ENCODE measurements at places on chromosomes 3 and 15. TPM values are rescaled to one million over a fixed set of nuclear protein-coding genes. Genes with fewer than 3 reads are reported as not detected.

DNA sequence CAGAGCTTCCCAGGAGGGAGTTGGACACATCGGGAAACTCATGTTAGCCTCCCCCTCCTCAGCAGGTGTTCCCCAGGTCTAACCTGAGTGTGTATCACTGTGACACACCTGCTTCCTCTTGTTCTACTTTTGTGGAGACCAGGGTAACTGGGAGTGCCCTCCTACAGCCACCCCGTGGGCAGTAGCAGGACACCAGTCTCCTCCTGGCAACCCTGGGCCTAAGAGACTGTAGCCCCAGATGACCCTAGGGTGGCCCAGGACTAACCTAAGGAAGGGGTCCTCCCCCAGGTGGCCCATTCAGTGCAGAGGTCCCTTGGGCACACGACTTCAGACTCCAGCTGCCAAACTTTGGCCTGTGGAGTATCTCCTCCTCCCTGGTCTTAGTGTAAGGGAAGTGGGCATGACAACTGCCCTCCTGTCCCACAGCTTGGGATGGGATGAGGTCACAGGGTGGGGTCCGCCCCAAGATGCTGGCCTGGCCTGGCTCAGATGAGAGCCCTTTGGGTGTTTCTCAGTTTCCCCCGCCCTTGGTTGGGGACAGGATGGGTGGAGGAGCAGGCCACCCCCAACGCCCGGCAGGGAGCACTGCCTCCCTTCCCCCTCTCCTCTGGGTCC, 4.8 kb downstream of the CSK start:
- DNase-seq: peak; percentile 69
- peak overlapping the region; percentile 98 for H3K27ac ChIP-seq
- peak overlapping the region; percentile 79 for H3K4me3 ChIP-seq
- H3K36me3 ChIP-seq: peaks cover 57% of the 10 kb centered on the region

GRCh38 chr3:18354701-18355100, 70.4 kb downstream of the SATB1 start:
- no peaks in the 10 kb centered on the region for H3K27me3 ChIP-seq
- H3K4me3 ChIP-seq: no peak overlapping the region
- H3K36me3 ChIP-seq: peaks cover 56% of the 10 kb centered on the region
- DNase-seq: no peak

- no peak overlapping the region for H3K4me3 ChIP-seq
- peaks cover 62% of the 10 kb centered on the region for H3K27me3 ChIP-seq
- peaks cover 1% of the 10 kb centered on the region for H3K36me3 ChIP-seq
- H3K4me1 ChIP-seq: peaks cover 15% of the 10 kb centered on the region
- no peak overlapping the region for H3K27ac ChIP-seq
- no peak for DNase-seq
These were observed 4.0 kb downstream of the TRIM71 start for GRCh38 chr3:32821686-32822296.

Gene AADACL2
- not detected for total RNA-seq

GRCh38 chr3:51297333-51297732, 87.8 kb upstream of the MANF start:
- H3K27ac ChIP-seq: no peak overlapping the region
- peaks cover 3% of the 10 kb centered on the region for H3K36me3 ChIP-seq
- H3K4me3 ChIP-seq: no peak overlapping the region
- no peak for DNase-seq
- H3K27me3 ChIP-seq: peaks cover 11% of the 10 kb centered on the region

DNA sequence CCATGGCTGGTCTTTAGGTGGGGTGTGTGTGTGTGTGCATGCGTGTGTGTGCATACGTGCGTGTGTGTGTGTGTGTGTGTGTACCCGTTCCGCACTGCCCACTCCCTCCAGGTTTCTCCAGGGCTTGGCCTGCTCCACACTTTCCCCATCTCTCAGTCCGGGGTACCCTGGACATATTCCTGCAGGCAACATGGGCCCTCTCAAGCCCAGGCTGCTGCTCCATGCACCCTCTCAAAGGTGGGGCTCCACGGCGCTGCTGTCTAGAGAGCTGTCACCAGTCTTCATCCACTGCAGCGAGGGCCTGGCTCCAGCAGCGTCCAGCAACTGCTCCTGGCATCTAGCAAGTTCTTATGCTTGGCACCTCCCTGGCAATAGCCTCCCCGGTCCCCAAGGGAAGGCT, 86.1 kb downstream of the ATP10A start:
- no peak overlapping the region for H3K4me3 ChIP-seq
- no peak overlapping the region for H3K27ac ChIP-seq
- DNase-seq: no peak
- no peaks in the 10 kb centered on the region for H3K27me3 ChIP-seq

DNA sequence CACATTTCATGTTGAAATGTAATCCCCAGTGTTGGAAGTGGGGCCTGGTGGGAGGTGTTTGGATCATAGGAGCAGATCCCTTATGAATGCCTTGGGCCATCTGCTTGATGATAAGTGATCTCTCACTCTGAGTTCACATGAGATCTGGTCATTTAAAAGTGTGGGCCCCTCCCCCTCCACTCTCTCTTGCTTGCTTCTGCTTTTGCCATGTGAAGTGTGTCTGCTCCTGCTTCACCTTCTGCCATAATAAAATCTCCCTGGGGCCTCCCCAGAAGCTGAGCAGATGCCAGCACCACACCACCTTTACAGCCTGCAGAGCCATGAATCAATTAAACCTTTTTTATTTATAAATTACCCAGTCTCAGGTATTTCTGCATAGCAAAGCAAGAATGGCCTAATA, 14.2 kb upstream of the CD200R1L start:
- DNase-seq: no peak
- H3K4me3 ChIP-seq: no peak overlapping the region
- no peak overlapping the region for H3K27ac ChIP-seq
- peaks cover 13% of the 10 kb centered on the region for H3K36me3 ChIP-seq
- H3K4me1 ChIP-seq: peaks cover 28% of the 10 kb centered on the region

GRCh38 chr15:82805994-82806406, at the start of gene FSD2:
Gene FSD2, minus strand, starts transcription at chr15:82806069. Its CDS starts 18,679 bp downstream, at chr15:82787390.
- H3K4me3 ChIP-seq: no peak within 1 kb of the TSS
- H3K4me1 ChIP-seq: peaks cover 11% of the 10 kb centered on the region
- no peak within 1 kb of the TSS for H3K27ac ChIP-seq
- peaks cover 2% of the 10 kb centered on the region for H3K36me3 ChIP-seq
- no peak for DNase-seq

DNA sequence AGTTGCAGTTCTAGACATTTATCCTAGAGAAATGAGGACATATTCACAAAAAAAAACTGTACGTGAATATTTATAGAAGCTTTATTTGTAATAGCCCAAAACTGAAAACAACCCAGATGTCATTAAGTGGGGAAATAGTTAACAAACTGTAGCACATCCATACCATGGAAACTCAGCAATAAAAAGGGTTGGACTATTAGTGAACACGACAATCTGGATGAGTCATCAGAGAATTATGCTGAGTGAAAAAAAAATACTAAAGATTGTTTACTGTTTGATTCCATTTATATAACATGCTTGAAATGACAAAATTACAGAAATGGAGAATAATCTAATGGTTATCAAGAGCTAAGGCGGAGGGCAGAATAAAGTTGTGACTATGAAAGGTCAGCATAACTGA, 59.5 kb downstream of the CPA3 start:
- H3K36me3 ChIP-seq: no peaks in the 10 kb centered on the region
- peaks cover 14% of the 10 kb centered on the region for H3K27me3 ChIP-seq
- no peak for DNase-seq
- H3K27ac ChIP-seq: no peak overlapping the region
- H3K4me1 ChIP-seq: no peaks in the 10 kb centered on the region

Gene EPB42
- not detected for total RNA-seq

Gene UBA3
- 104 TPM for total RNA-seq

DNA sequence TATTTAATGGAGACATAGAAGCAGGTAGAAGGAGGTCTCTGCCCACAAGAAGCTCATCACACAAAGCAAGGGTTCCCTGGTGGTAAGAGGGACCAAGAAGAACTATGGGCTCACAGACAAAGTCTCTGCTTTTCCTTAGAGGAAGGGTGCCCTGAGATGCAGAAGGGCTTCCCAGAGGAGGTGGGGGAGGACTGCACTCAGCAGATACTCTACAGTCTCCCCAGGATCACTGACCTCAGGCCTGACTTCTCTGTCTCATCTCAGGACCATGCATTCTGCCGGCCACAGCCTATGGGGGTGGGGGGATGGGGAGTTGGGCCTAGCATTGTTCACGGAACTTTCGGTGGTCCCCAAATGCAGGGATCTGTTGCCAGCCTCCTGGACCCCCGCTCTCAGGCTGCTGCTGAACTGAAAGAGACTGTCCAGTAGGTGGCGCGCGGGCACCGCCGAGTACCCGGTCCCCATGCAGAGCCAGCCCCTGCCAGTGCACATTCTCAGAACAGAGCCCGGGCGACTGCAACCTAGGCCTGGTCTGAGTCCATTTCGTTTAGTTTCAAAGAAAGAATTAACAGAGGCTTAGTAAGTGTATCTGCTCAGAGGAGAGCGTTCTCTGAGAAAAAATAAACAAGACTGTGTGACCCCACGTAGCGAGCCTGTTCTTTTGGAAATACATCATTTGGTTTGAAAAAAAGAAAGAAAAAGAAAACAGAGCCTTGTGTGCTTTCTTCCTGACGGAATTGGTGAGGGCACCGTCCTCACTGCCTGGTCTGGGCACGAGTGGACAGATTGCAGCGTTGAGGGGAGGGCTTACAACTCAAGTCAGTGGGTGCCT, 74.1 kb downstream of the LRTM1 start:
- H3K36me3 ChIP-seq: no peaks in the 10 kb centered on the region
- DNase-seq: peak; percentile 51
- H3K27me3 ChIP-seq: no peaks in the 10 kb centered on the region
- no peak overlapping the region for H3K27ac ChIP-seq

- H3K27ac ChIP-seq: no peak overlapping the region
- no peaks in the 10 kb centered on the region for H3K4me1 ChIP-seq
- DNase-seq: peak; percentile 50
These were observed 225.6 kb upstream of the ROPN1 start for GRCh38 chr3:124217542-124217941.

DNA sequence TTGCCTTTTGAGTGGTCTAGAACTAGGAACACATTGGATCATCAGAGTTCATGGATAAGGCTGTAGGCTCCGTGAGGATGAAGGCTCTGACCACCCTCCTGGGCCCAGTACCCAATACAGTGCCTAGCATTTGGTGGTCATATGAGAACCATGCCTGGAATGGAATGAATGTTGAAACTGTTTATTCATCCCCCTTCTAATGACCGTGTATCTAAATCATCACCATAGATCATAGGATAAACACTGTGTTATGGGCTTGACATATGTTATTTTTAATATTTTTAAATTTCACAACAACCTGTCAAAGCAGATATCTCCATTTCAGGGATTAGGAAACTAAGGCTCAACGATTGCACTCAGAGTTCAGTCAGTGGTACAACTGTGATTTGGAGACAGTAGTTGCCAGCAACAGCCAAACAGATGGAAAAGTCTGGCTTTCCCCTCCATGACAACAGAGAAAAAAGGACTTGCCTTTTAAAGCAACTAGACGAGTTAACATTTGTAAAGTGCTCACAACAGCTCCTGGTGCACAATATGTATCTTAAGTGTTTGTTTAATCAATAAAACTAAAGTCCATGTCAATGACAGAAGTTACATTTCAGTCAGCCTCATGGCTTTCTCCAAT, 89.6 kb downstream of the TMEM266 start:
- no peak overlapping the region for H3K27ac ChIP-seq
- no peak overlapping the region for H3K4me3 ChIP-seq
- no peaks in the 10 kb centered on the region for H3K36me3 ChIP-seq
- no peak for DNase-seq
- peaks cover 32% of the 10 kb centered on the region for H3K27me3 ChIP-seq
- peaks cover 25% of the 10 kb centered on the region for H3K4me1 ChIP-seq

Gene CNTN4
- not detected for total RNA-seq

Gene FOXB1
- 1.2 TPM for total RNA-seq

Gene SLC9C1
- 0.28 TPM for total RNA-seq
